Dermis blood vessel endothelial cell (primary cell): ENCODE measurements at places on chromosomes 5 and 9. TPM values are rescaled to one million over a fixed set of nuclear protein-coding genes. Genes with fewer than 3 reads are reported as not detected.

DNA sequence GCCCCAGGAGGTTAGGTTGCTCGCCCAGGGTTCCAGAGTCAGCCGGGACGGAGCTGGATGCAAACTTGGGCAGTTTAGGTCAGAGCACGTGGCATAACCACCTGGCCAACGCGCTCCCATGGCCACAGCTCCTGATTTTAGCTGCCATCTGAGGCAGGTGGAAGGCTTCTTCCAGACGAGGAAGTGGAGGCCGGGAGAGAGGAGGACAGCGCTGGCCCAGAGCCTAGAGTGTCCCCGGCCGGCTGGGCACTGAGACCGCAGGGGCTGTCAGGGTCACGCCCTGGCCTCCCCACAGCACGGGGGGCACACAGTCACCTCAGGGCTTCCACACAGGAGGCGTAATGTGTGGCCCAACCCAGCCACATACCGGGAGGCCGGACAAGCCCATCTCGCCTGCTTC, 16.1 kb upstream of the PHYKPL start:
- no peak for DNase-seq

GRCh38 chr5:133565993-133566392, 46.3 kb downstream of the FSTL4 start:
- DNase-seq: peak; percentile 62

GRCh38 chr5:177334155-177334551, 17.3 kb downstream of the LMAN2 start:
- no peak for DNase-seq

DNA sequence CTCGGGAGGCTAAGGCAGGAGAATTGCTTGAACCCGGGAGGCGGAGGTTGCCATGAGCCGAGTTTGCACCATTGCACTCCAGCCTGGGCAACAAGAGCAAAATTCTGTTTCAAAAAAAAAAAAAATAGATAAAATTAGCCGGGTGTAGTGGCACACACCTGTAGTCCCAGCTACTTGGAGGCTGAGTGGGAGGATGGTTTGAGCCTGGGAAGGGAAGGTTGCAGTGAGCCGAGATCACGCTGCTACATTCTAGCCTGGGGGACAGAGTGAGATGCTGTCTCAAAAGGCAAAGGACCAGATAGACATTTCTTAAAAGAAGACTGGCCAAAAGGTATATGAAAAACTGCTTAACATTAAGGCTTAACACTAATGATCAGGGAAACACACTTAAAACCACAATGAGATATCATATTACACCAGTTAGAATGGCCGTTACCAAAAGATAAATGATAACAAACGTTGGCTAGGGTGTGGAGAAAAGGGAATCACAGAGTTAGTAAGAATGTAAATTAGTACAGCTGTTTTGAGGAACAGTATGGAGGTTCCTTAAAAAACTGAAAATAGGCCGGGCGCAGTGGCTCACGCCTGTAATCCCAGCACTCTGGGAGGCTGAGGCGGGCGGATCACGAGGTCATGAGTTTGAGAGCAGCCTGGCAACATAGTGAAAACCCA, 10.1 kb upstream of the MARVELD2 start:
- DNase-seq: no peak

Gene IL4
- total RNA-seq: not detected in 2 replicates

DNA sequence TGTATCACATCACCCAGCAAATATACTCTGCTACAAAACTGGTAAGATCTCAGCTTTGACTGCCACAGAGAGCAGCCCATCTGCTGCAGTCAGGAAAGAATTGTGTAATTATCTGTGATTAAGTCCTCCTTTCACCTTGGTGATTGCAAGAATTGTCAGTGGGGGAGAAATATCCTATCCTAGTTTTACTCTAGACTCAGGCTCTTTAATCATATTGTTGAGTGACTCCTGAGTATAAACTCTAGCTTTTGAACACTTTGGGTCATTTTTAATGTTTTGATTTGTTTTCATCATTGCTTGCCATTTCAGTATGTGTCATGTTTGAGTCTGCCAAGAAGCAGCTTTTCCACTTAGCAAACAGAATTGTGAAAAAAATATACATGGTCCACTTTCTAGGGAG, 32.1 kb downstream of the VCAN start:
- no peak for DNase-seq

Gene PCDHGB3
- total RNA-seq: 3.6 and 3.7 TPM in 2 replicates

Gene PCDHB11
- 0.17 and 0.19 TPM in 2 replicates for total RNA-seq

Gene CD72
- 0.14 TPM in 1 of 2 replicates, not detected in the other for total RNA-seq

- no peak for DNase-seq
Observed at GRCh38 chr9:134533850-134534588, 107.6 kb upstream of the COL5A1 start.

DNA sequence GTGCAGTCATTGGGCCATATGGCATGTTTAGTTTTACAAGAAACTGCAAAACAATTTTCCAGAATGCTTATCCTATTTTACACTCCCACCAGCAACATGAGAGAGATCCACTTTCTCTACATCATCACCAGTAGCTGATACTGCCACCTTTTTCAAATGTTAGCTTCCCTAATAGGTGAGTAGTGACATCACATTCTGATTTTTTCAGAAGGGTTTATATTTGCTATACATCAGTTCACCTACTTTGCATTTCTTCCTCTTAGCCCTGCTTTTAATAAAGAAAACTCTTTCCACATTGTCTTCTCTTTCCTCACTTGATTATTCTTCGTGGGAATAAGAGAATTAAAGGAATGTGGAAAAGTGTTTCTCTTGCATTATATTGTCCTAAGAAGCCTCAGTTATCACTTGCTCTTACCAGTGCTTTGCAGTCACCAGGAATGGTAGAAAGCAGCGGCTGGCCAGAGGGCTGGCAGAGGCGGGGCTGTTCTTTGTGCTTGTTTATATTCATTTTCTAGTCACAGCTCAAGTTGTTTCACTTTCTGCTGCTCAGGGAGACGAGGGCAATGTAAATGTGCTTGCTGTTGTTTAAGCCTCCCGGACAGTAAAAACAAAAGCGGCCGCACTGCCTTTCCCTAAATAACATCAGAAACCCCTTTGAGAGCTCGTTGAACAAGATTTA, 164.8 kb downstream of the HSD17B3 start:
- peak; percentile 15 for DNase-seq

GRCh38 chr5:78896132-78896531, 89.0 kb downstream of the ARSB start:
- peak; percentile 60 for DNase-seq

Gene ACOT12
- total RNA-seq: 0.37 TPM in 1 of 2 replicates, not detected in the other

Gene C9orf153
- 0.14 TPM in 1 of 2 replicates, not detected in the other for total RNA-seq

Gene FPGS
- total RNA-seq: 64.2 and 93.8 TPM in 2 replicates

- peak; percentile 59 for DNase-seq
Observed at GRCh38 chr5:52758014-52758413, 29.7 kb upstream of the ITGA1 start.

Gene GARIN3
- not detected in 2 replicates for total RNA-seq

- no peak for DNase-seq
Observed at GRCh38 chr5:137054335-137054734, 444.8 kb downstream of the SPOCK1 start.

- no peak for DNase-seq
Observed at GRCh38 chr5:40515476-40515875, 164.2 kb upstream of the PTGER4 start.

Gene PPP2R2B
- not detected in 2 replicates for total RNA-seq

DNA sequence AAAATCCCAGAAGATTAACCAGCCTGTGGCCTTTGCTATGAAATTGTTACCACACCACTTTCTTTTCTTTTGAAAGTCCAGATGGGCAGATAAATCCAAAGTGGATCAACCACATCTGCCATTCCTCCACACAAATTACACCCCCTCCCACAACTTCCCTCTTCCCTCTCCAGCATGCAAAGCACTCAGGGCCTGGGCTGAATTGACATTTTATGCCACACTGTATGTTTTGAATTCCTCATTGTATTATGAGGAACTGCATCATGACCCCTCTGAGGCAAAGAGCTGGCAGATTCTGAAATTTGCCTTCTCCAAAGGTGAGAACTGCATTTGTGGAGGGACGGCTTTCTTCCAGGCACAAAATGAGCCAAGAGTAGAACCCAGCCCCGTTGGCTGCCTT, 589.2 kb upstream of the KLF4 start:
- no peak for DNase-seq

DNA sequence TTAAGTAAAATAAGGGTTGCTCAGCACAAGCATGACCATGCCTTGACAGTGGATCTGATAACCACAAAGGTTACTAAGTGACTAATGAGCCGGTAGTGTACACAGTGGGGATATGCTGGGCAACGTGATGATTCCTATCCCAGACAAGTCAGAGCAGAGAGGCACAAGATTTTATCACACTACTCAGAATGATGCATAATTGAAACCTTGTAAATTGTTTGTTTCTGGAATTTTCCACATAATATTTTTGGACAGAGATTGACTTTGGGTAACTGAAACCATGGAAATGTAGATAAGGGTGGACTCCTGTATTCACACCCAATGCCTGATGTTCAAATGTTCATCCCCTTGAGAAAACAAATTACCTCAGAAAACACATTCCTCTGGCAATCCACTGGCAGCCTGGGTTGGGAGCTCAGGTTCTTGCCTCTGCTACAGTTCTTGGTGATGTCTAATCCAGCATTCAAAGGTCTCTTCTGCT, 16.2 kb upstream of the ERAP1 start:
- DNase-seq: peak; percentile 62

Gene IL5
- total RNA-seq: not detected in 2 replicates

Gene ZDHHC11
- 0.33 and 1.7 TPM in 2 replicates for total RNA-seq

DNA sequence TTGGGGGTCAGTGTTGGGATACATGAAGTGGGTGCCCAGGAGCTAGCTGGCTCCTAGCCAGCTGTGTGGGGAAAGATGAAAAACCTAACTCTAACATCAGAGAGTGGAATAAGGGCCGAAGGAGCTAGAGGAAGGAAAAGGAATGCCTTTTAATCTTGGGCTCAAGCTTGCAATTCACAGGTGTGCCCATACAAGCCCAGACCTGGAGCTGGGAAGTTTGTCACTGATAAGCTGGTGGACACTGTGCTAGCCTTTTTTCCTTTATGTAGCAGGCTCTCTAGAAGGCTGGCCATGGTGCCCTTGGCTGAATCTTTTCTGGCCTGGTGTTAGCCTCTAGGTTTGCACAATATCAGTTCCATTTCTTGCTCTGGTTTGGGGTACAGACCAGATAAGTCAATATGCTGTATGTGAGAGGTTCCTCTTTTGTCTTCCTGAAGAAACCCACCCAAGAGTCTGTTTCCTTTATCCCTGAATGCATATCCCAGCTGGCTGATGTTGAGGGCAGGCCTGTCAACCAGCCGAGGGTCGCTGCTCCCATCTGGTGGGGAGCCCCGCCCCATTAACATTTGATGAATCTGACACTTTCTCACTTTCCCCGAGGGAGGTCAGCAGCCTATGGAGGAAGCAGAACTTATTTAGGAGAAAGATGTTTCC, 92.4 kb upstream of the CXCL14 start:
- DNase-seq: no peak

- peak; percentile 30 for DNase-seq
Observed at GRCh38 chr5:10564838-10565784, 1.2 kb downstream of the ANKRD33B start.

Gene GNG10
- total RNA-seq: 72.0 and 106 TPM in 2 replicates

- DNase-seq: no peak
Observed at GRCh38 chr5:178177569-178177968, 9.6 kb downstream of the GMCL2 start.

GRCh38 chr9:95086564-95086955, 230.9 kb downstream of the FANCC start:
- no peak for DNase-seq

DNA sequence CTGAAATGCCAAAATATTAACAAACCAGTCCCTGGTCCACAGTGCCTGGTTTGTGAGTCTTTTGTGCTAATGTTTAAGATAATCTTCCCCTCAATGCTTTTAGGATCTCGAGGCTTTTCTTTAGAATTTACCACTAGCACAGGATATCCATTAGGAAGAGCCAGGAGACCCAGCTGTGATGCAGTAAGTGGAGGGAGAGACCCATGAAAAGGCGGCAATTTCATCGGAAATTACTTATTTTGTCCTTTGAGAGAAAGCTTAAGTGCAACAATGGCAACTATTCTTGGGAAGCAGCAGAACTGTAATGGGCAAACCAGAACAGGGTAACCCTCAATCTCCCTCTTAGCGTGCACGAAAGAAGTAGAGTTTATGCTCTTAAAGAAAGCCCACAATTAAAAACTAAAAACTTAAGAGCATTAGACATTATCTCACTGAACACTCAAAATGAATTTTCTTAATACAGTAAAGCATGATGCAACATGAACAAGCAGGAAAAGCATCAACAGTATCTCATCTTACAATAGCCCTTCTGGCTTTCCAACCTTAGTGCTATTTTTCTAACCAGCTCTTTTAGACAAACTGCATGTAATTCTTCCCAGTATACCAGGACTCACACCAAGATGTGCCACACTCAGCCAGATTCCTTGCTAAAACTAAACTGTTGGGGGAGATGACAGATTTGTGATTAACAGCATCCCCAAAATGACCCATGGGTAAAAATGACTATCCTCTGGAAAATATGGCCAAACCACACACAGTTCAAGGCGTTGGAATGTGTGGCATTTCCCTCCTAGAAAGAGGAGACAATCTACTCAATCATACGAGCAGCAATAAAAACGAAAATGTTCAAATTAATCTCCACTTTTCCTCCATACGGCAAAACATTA, 36.4 kb downstream of the PWWP2A start:
- peak; percentile 77 for DNase-seq

DNA sequence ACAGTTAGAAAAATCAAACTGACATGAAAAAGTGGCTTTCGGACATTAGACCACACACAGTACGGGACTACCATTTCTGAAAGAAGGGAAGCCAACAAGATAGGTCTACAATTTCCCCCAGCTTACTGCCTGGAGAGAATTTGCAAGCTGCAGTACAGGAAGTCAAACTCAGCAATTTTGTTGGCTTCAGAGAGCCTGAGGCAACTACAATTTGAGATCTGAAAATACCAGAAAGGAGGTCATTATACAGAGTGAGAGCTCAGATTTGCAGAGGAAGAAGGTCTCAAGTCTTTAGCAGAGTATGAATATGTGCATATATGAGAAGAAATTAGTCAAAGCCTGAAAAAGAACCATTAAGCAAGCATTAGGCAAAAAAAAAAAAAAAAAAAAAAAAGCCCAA, 83.0 kb downstream of the OXCT1 start:
- DNase-seq: peak; percentile 32

Gene CYFIP2
- total RNA-seq: 11.7 and 12.6 TPM in 2 replicates

Gene SPAG8
- 0.19 TPM in 1 of 2 replicates, not detected in the other for total RNA-seq

DNA sequence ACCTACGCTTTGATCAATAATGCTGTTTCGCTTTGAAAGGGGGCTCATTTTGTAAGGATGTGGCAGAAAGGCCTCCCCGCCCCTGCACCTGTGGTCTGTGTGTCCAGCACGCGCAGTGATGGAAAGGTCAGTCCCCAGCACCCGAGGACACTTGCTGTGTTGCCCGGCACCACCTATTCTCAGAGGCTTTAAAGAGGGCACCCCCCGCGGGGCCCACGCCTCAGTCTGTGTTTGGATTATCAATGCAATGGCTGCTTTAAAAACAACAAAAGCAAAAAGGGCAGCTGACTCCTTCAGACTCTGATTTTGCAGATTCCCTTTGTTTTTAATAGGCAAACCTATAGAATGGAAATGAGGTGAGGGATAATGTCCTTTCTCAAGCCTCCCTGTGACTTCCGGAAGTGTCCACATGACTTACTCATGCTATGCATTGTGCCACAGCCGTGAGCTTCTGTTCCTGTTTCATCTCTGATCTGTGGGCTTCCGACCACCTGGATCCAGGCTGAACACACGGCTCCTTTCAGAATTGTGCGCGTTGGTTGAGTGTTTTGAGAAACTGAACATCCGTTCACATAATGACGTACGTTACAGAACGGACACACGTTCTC, 416.2 kb downstream of the IRX2 start:
- no peak for DNase-seq

GRCh38 chr5:163360656-163361055, 76.7 kb upstream of the CCNG1 start:
- no peak for DNase-seq

- no peak for DNase-seq
Observed at GRCh38 chr9:91403665-91404543, 19.7 kb downstream of the NFIL3 start.

Gene SH3RF2
- total RNA-seq: 0.05 and 0.17 TPM in 2 replicates
